H9 (cell line): ENCODE measurements at places on chromosomes 16 and 17. TPM values are rescaled to one million over a fixed set of nuclear protein-coding genes. Genes with fewer than 3 reads are reported as not detected.
A peak's percentile ranks its signal among the peaks of the same experiment; 100 is the strongest.

The MFAP4 gene
- 1.5 and 2.0 TPM in 2 replicates for total RNA-seq

The KRTAP4-3 gene
- total RNA-seq: not detected in 2 replicates

The MARCHF10 gene
- total RNA-seq: 0.39 TPM in 1 of 2 replicates, not detected in the other

The KRTAP4-4 gene
- not detected in 2 replicates for total RNA-seq

The CEP295NL gene
- total RNA-seq: 0.42 and 0.66 TPM in 2 replicates

The TBKBP1 gene
- 33.2 and 33.6 TPM in 2 replicates for total RNA-seq

DNA sequence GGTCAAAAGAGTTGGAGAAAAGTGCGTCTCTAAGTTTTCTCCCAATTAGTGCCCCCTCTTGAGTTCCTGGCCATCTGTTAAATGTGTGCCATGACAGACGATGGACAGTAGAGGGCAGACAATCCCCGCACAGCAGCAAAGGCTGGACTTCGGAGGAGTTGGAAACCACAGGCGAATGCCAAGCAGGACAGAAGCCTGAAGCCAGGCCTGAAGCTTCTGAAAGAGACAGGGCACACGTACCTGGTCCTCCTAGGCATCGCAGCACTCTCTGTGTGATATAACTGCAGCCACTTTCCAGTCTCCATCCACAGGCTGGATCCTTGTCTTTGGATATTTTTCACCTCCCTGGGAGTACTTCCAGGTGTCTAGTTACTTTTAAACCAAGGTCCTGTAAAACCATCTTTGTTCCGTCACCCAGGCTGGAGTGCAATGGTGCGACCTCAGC lies 14.5 kb downstream of the C17orf100 start:
- no peaks in the 10 kb centered on the region for H3K4me1 ChIP-seq
- peaks cover 4% of the 10 kb centered on the region for H3K27me3 ChIP-seq
- H3K4me3 ChIP-seq: no peak overlapping the region
- peak; percentile 90 for DNase-seq
- no peak overlapping the region for H3K27ac ChIP-seq

DNA sequence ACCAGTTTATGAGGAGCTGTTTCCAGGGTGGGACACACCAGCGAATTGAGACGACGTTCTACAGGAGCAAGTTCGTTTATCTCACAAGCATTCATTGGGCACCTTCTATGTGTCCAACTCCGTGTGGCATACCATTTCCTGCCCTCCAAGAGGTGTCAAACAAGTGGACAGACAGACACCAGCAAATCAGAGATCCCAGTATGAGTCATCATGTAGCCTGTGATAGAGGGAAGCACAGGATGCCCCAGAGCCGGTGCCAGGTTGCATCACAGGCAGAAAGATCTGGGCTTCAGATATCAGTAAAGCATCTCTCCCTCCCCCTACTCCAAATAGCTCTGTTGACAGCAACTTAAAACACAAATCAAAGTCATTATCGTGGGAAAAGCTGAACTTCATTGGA lies 31.8 kb upstream of the MAF start:
- H3K4me3 ChIP-seq: no peak overlapping the region
- H3K27ac ChIP-seq: no peak overlapping the region
- H3K27me3 ChIP-seq: no peaks in the 10 kb centered on the region
- no peaks in the 10 kb centered on the region for H3K4me1 ChIP-seq

DNA sequence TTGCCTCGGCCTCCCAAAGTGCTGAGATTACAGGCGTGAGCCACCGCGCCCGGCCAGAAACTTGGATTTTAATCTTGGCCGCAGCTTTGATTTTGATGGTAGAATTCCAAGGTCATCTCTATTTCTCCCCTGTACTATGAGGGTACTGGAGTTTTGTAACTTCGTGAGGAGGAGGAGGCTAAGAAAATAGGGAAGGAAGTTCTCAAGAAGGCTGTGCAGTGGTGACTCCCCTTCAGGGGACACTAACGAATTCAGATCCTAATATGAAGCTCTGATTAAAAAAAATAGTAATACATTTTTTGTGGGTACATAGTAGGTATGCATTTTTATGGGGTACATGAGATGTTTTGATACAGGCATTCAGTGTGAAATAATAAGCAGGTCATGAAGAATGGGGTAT lies 55.9 kb downstream of the LDHD start:
- no peaks in the 10 kb centered on the region for H3K27me3 ChIP-seq
- H3K4me3 ChIP-seq: no peak overlapping the region
- H3K36me3 ChIP-seq: no peaks in the 10 kb centered on the region

DNA sequence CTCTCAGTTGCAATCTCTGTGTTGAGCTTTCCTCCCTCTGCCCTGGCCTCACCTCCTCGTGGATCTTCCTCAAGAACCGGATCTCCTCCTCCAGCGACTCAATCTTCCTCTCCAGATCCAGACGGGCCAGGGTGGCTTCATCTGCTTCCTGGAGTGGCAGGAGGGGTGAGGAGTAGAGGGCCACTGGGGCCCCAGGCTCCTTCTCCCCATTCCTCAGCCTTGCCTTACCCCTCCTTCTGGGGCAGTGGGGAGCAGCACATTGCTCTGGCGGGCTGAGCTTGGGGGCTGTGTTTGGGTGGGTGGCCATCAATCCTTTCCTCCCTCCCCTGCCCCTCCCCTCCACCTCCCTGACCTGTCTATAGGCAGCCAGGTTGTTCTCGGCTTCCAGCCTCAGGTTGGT lies 1.6 kb downstream of the GFAP start:
- H3K27me3 ChIP-seq: peaks cover 4% of the 10 kb centered on the region; the same call in 1 of the 2 replicates
- H3K27ac ChIP-seq: no peak overlapping the region
- DNase-seq: no peak
- H3K4me1 ChIP-seq: peaks cover 2% of the 10 kb centered on the region; the same call in 1 of the 2 replicates
- no peak overlapping the region for H3K4me3 ChIP-seq

- H3K27me3 ChIP-seq: no peaks in the 10 kb centered on the region
- DNase-seq: no peak
- H3K27ac ChIP-seq: no peak overlapping the region
- H3K4me3 ChIP-seq: no peak overlapping the region
- H3K4me1 ChIP-seq: no peaks in the 10 kb centered on the region
- H3K36me3 ChIP-seq: no peaks in the 10 kb centered on the region
Observed at GRCh38 chr16:72050769-72051464, 3.4 kb upstream of the HP start.
